Renal pelvis (tissue), 12 donors: ENCODE measurements at places on chromosomes 11 and 22. TPM values are rescaled to one million over a fixed set of nuclear protein-coding genes. Genes with fewer than 3 reads are reported as not detected.

The OR8A1 gene
- not detected for polyA plus RNA-seq

The E2F8 gene
- polyA plus RNA-seq = 9.8 TPM

The PATE4 gene
- polyA plus RNA-seq = not detected

The KLHDC7B gene
- polyA plus RNA-seq = 0.30 TPM

The SYT12 gene
- 0.30 TPM for polyA plus RNA-seq

The MS4A3 gene
- 0.77 TPM for polyA plus RNA-seq

The CHRM4 gene
- polyA plus RNA-seq = 0.28 TPM

The UCP2 gene
- 82.9 TPM for polyA plus RNA-seq

The OR2AT4 gene
- polyA plus RNA-seq = 0.03 TPM

The KCNQ1OT1 gene
- 2.3 TPM for polyA plus RNA-seq

The HEPN1 gene
- 2.2 TPM for polyA plus RNA-seq

The LRRC4C gene
- polyA plus RNA-seq = 13.1 TPM

The PIK3IP1 gene
- polyA plus RNA-seq = 11.3 TPM

DNA sequence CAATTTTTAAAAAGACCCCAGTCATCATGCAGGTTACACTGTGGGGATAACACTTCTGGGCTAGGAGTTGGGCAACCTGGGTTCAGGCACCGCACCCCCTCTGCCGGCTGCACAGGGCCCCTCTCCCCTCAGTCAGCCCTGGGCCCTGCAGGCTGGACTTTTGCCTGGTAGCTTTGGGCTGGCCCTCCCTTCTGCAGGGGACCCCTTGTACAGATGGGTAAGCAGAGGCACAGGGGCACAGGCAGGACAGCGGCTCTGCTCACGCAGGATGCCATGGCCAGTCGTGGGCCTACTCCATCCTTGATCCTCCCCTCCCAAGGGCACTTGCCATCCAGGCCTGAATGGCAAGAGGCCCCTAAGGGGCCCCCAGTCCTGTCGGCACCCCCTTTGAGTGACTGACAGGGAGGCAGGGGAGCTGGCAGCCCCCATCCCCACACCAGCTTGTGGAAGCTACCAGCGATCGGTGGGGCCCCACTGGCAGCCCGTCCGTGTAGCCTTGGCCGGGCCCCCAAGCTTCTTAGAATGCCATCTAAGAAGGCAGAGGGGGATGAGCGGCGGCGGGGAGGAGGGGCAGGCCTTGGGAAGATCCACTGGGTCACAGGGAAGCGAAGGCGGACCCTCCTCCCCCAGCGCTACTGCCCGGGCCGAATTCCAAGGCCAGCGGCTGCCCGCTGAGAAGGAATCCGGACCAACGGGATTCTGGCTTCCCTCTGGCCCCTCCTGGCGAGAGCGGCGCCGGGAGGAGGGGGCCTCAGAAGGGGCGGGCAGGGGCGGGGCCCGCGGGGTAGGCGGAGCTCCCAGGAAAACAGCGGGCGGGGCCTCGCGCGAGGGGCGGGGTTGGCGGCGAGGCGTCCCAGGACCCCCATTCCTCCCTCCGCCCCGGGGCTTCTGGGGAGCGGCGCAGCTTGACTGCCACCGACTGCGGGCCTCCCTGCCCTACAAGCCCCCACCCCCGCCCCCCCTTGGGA lies 6.8 kb upstream of the CHKA start:
- peak; percentile 87 for DNase-seq

DNA sequence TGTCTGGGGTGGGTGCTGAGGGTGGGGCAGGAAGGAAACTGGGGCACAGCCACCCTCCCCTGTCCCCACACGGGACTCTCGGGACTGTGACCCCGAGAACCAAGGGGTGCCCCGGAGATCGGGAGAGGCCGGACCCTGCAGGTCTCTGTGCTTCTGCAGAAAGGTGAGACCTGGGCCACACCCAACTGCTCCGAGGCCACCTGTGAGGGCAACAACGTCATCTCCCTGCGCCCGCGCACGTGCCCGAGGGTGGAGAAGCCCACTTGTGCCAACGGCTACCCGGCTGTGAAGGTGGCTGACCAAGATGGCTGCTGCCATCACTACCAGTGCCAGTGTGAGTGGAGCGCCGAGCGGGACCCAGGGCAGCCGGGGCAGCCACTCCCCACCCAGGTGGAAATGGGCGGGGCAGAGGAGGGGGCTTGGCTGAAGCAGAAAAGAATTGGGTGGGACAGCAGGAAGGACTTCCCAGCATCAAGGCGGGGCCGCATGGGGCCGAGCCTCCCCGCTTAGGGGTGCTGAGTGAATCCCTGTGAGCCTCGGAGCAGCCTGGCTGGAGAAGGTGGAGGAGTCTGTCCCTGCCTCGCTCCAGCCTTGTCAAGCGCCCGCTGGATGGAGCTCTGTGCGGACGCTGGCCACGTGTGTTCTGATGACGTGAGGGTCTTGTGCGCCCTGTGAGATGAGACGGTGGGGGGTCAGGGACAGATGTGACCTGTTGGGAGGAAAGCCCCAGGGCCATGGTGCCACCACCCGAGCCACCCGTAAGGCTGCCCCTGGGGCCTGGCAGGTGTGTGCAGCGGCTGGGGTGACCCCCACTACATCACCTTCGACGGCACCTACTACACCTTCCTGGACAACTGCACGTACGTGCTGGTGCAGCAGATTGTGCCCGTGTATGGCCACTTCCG lies 29.3 kb upstream of the MUC5B start:
- DNase-seq = no peak

DNA sequence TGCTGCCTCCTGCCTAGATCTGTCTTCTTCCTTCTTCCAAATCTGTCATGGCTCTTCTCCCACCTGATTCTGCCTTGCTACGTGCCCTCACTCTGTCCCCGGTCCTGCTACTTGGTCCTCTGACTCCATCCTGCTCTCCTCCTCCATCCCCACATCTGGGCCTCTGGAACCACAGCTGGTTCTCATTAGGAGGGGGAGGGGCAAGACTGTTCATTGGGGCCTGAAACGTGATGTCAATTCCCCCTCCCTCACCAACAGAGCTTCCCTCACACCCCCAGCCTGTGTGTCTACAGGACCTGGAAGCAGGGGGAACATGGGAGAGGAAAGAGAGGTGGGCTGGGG lies 9.1 kb downstream of the DCHS1 start:
- DNase-seq = peak; percentile 71

- DNase-seq = no peak
Measured at GRCh38 chr11:116644941-116645305, 127.9 kb downstream of the BUD13 start.

DNA sequence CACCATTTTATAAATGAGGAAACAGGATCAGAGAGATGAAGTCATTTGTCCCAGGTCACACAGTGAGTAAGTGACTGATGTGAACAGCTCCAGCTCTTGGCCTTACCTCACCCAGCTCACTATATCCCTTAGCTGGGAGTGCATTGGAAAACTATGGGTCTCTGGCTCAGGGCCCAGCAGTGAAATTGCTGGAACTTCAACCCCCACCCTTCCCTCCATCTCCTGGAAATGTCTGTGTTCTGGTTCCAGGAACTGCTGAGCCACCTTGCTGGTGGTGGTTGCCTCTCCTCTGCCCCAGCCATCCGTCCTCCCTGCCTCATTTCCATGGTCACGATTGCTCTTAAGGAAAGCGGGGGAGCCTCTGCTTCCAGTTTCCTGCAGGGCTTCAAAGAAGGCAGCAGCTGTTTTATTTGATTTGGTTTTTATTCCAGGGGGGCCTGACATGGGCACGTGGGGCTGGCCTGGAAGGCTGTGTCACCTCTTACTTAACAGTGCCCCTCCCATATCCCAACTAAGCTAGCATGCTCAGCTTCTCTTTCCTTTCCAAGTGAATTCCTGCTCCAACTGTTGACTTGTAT lies 46.2 kb upstream of the CSTF3 start:
- DNase-seq = peak; percentile 9

DNA sequence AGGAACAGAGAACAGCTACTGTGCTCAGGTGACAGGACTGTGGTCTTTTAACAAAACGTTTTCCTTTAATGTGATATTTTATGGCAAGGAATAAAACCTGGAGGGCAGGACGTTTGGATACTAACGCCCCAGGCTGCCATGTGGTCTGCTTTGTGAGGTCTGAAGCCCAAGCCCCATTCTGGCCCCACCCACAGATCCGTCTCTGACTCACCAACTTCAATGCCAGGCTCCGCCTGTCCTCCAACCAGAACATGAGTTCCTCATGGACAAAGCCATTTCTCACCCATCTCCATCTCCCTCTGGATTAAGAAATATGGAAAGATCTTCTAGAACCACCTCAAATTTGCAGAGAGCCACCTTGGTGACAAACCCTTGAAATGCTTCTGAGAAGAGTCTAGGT lies 148.8 kb downstream of the CRYBB2 start:
- DNase-seq = no peak

- no peak for DNase-seq
Measured at GRCh38 chr11:69238573-69239351, 55.2 kb upstream of the MYEOV start.

- no peak for DNase-seq
Measured at GRCh38 chr22:22215659-22216449, 28.7 kb upstream of the VPREB1 start.

DNA sequence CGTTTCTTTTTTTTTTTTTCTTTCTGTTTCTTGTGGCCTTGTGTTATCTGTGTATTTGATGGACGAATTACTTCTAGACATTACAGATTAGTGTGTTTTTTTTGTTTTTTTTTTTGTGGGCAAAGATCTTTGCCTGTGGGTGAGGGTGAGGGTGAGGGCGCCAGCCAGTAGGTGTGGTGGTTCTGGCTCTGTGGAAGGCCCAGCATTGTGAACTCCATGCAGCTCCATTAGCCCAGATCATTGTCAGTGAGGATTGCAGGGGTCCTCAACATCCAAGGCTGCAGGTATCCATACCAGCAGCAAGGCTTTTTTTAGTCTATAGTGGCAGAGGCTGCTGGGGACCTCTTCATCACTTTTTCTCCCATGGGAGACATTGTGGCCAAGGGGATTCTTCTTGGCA lies 13.7 kb downstream of the BIRC2 start:
- DNase-seq = no peak

- DNase-seq = no peak
Measured at GRCh38 chr11:108819957-108820356, 155.1 kb downstream of the DDX10 start.

GRCh38 chr22:42371501-42371900 lies 60.7 kb downstream of the NFAM1 start:
- no peak for DNase-seq

DNA sequence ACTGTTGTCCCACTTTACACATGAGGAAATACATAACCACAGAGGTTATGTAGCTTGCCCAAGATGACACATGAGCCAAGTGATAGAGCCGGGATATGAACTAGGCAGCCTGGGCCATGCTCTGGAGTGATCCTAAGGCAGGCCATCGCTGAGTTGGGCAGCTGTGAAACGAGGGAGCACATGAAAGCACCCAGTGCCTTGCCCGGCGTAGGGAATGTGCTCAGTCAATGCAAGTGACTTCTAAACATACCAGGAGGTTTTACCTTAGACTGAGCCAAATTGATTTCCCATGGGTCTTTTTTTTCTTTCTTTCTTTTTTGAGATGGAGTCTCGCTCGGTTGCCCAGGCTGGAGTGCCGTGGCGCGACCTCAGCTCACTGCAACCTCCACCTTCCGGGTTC lies 10.5 kb downstream of the GRIK4 start:
- DNase-seq = no peak

- no peak for DNase-seq
Measured at GRCh38 chr22:47213571-47214230, 451.3 kb downstream of the TBC1D22A start.

- peak; percentile 79 for DNase-seq
Measured at GRCh38 chr22:50293441-50294318, 13.8 kb downstream of the PLXNB2 start.

DNA sequence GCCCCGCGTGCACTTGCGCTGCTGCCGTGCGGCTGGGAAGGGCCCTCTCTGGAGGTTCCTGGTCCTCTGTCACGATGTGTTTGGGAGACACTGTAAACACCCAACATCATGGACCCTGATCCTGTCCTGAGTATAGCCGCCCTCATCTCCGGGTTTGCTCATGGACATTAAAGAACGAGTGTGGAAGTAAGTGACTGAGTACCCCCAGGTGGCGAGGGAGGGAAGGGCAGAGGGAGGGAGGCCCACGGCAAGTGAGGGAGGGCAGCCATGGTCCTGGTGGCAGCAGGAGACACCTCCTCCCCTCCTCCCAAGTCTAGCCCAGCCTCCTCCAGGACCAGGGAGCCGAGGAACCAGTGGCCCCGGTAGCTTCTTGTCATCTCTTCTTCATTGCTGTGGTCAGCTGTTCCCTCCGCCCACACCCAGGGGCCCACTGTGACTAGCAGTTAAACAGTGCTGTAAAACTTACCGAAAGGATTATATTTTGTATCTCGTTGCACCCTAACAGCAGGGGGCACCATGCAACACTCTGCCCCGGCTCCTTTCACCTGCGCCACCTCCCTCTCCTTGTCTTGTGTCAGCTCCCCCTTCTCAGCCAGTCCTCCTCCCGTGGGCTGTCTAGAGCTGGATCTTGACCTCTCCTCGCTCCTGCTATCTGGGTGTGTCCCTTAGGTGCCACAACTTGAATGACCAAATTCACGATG lies 566.5 kb upstream of the B3GAT1 start:
- no peak for DNase-seq

DNA sequence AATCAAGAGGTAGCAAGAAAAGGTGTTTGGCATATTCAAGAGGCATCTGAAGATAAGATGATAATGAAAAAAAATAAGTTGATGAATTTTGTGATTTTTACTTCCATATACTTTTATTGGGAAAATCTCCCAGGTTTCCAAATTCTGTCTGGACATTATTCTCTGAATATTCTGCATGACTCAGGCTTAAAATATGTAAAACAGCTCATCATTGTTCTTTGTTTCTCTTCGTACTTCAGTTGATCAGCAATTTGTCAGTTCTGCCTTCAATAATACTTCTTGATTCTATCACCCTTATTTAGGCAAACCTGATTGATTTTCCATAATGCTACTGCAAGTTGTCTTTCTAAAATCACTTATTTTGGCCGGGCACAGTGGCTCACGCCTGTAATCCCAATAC lies 30.2 kb downstream of the GTF2H1 start:
- no peak for DNase-seq

DNA sequence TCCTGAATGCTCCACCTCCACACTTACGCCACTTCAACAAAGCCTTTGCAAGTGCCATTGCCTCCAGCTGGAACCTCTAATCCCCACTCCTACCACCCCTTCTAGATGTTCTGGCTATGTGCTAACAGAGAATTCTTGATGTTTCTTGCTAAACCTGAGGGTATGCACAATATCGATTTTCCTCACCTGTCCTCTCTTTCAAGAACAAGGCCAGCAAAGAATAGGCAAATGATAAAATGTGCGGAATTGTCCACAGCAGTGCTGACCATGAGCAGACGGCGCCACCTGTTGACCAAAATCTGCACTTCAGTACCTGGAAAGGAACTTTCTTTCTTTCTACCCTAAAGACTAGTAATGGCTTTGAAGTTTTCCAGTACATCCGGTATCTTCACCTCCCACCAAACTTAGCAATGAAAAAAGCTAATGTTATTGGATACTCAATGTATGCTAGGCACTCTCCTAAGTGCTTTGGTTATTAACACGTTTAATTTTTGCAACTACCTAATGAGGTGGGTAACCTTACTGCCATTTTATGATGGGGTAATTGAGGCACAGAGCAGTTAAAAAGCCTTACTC lies 3.4 kb downstream of the TIMM10 start:
- DNase-seq = peak; percentile 59

- DNase-seq = no peak
Measured at GRCh38 chr22:44541671-44542319, 43.8 kb upstream of the RTL6 start.

- no peak for DNase-seq
Measured at GRCh38 chr11:126683766-126684728, 316.5 kb downstream of the KIRREL3 start.

- no peak for DNase-seq
Measured at GRCh38 chr22:48870436-48870835, 957.2 kb downstream of the BRD1 start.
